ENCODE measurements at places on chromosomes 1 and 21.

GRCh38 chr1:236066054-236066453, 1.2 kb upstream of the NID1 start:
- DNase-seq = no peak

GRCh38 chr21:45308194-45309068, 20.7 kb upstream of the POFUT2 start:
- peak; percentile 95 for DNase-seq

DNA sequence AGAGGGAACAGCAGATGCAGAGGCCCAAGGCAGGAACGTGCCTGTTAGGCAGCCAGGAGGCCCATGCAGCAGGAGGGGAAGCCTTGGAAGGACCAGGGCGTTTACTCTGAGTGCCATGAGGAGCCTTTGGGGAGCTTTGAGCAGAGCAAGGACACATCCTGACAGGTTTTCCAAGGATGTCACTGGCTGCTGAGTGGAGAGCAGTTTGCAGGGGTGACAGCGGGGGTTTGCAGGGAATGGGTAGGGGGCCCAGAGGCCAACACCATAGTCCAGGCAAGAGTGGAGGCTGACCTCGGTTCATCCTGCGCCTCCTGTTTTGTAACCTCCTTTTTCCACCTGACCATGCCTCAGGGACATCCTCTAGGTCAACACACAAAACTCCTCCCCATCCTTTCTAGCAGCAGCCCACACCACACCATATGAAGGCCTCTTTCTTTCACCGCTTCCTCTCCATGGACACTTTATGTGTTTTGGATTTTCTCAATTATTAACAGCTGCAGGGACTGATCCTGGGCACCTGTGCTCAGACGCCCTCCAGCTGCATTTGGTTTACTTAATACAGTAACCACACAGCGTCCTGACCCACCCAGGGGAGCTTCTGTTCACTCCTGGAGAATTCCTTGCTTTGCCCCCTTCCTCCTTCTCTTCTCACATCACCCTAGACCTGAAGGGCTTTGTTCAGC, 528.5 kb downstream of the MATN1 start:
- DNase-seq = no peak

DNA sequence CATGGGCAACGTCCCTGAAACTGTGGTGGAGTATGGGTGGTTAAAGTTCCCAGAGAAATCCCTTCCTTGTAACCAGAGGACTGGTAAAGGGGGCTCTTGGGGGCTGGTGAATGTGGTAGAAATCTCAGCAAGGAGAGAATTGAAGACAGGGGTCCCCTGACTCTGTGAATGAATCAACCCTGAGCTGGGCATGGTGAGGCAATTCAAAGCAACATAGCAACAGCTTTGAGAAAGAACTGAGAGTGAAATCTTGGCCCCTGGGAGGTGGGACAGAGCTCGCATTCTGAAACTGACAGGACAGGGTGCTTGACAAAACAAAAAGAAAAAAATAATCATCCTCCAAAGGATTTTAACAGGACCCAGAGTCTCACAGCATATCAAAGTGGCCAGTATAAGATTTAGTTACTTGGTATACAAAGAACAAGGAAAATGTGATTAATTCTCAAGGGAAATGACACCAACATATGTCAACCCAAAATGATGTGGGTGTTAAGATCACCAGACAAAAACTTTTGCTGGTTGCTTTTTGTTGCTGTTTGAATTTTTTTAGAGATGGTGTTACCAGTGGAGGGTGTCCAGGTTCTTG, 11.7 kb upstream of the SUMO3 start:
- DNase-seq = no peak

DNA sequence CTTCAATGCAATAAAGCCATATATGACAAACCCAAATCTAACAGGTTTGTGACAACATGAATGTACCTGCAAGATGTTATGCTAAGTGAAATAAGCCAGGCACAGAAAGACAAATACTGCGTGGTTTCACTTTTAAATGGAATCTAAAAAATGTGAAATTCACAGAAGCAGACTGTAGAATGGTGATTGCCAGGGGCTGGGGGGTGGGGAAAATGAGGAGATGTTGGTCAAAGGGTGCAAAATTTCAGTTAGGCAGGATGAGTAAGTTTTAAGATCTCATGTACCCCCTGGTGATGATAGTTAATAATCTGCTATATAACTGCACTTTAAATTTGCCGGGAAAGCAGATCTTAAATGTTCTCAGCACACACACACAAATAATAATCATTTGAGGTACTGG, 160.5 kb downstream of the PTBP2 start:
- DNase-seq = no peak

- no peak for DNase-seq
Observed at GRCh38 chr21:31397515-31397926, 53.5 kb upstream of the TIAM1 start.

DNA sequence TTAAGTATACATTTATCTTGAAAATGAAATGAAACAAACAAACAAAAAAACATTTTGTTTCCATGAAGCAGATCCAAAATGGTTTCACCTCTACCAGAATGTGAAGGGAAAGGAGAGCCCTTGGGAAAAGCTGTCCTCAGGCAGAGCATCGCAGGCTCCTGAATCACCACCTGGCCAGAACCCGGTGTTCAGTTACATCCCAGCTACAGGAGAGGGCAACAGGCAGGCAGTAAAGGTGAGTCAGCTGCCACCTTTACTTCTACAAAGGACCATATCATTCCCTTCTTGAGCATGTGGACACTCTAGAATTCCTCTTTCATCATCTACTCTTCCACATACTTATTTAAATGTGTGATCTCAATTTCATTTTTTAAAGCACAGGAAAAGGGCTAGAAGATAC, 151.2 kb downstream of the PIGK start:
- no peak for DNase-seq

- DNase-seq = no peak
Observed at GRCh38 chr21:18443085-18443484, 39.5 kb upstream of the TMPRSS15 start.

DNA sequence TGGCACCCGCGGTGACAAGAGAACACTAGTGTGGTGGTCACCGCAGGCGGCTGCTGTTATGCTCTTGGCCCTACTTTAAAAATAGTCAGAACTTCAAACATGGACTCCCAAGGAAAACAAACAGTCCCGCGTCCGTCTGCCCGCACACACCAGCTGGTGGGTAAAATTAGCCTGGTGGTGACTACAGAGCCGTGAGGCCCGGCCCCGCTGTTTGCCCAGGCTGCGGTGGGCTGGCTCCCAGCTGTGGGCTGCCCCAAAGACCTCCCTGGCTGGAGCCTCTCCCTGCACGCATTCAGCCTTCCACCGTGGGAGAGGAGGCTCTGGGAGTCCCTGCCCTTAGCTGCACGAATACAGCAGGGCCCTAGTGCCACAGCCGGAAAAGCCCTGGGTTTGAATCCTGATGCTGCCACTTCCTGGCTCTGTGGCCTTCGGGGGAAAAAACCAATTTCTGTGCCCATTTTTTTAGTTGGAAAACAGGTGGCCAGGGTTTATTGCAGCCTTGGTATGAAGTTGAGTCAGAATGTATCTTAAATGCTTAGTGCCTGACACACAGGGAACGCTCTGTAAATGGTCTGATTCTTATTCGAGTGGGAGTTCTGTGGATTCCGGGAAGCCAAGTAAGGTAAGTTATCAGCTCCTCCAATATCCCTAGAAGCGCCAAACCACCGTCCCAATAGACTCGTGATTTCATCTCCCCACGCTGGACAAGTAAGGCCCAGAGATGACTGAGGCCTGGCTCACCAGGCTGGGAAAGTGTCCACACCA, 58.2 kb downstream of the ALPL start:
- DNase-seq = no peak

- peak; percentile 10 for DNase-seq
Observed at GRCh38 chr1:24567792-24568388, 12.0 kb downstream of the NCMAP start.

GRCh38 chr1:18998016-18998724, 41.7 kb upstream of the IFFO2 start:
- DNase-seq = no peak

DNA sequence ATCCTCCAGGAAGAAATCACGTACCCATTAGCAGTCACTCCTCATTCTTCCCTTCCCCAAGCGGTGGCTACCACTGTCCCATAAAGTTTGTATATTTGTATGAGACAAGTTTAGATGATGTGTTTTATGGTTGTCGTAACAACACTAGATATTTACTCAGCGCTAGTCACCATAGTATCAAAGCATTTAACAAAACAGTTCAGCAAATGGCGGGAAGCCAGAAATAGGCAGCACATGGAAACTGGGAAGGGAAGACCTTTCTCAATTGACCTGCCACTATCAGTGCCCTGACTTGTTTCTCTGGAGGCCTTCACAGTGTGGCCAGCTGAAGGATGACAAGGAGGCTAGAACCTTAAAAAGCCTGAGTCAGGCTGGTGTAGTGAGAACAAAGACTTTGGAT, 31.1 kb downstream of the CNST start:
- no peak for DNase-seq

DNA sequence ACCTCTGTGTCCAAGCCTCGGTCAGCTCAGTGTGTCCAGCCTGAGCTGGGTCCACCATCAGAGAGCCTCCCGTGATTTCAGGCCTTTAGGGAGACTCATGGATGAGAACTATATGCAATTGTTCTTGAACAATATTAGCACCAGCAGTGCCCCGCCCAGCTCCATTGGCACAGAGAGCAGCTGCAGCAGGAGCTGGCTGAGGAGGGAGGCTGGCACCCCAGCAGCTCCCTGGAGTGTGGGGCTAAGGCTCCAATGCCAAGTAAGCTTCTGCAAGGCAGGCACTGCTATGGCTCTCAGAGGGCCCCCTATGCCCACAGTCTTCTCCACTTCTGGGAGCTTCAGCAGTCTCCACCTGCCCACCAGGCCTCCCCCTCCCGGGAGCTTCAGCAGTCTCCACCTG, 593.3 kb downstream of the MATN1 start:
- no peak for DNase-seq

DNA sequence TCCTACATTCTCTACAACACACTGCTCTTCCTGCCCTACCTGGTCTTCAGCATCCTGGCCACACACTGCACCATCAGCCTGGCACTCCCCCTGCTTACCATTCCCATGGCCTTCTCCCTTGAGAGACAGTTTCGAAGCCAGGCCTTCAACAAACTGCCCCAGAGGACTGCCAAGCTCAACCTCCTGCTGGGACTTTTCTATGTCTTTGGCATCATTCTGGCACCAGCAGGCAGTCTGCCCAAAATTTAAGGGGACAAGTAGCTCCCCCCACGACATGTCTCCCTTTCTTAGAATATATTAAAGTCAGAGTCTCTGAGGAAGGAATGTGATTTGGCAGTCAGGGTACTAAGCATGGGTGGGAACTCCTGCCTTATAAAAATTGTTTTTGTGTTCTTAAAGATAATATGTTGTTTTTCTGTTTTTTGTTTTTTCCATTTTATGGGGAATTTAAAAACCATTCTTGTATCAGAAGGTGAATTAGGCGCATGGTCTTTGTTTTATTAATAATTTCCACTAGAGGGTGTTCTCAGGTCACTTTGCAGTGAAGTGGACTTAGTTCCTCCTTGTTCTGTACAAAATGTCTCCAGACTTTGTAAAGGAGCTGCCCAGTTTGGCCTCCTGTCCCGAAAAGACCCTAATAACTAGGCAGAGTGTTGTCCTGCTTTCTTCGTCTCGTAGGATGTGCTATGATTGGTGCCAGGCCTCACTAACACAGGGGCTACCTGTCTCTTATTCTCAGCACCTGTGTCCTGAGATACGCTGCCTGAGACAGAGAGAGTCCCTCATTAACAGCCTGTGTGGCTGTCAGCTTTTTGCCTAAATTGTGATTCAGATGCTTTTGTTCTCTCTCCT, 13.1 kb downstream of the UBIAD1 start:
- DNase-seq = no peak

DNA sequence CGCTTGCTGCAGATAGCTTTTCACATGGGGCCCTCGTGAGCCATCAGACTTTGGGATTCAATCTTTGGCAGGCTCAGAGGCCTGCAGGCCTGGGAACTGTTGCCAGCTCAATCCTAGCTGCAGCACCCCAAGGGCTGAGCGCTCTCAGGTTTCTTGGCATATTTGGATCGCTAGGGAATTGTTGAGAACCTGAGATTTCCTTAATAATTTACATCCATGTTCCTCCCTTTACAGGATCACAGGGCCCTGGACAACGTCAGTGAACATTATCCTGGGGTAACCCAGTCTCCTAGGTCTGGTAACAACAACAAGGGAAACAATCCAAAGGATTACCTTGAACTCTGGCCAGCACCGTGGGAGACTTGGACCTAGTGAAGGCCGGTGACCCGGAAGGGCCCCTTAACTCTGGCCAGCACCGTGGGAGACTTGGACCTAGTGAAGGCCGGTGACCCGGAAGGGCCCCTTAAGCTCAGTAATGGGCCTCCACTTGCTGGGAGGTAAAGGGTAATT, 49.3 kb upstream of the NEK2 start:
- no peak for DNase-seq

GRCh38 chr1:14323568-14324247, 274.8 kb upstream of the KAZN start:
- no peak for DNase-seq

- DNase-seq = no peak
Observed at GRCh38 chr1:60571811-60572210, 498.2 kb upstream of the C1orf87 start.

DNA sequence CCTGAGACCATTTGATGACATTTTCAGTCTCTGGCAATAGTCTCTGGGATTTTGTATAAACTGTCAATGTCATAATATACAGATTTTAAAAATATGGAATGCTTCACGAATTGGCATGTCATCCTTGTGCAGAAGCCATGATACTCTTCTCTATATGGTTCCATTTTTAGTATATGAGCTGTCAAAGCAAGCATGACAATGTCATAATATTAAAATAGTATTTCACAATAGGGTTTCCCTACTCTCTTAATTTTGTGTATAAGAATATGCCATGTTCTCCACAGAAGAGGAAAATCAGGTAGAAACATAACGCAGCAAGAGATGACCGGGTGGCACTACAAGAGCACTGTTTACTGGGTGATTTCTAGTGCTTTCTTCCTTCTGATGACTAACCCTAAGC, 8.3 kb upstream of the DIPK1A start:
- DNase-seq = no peak

DNA sequence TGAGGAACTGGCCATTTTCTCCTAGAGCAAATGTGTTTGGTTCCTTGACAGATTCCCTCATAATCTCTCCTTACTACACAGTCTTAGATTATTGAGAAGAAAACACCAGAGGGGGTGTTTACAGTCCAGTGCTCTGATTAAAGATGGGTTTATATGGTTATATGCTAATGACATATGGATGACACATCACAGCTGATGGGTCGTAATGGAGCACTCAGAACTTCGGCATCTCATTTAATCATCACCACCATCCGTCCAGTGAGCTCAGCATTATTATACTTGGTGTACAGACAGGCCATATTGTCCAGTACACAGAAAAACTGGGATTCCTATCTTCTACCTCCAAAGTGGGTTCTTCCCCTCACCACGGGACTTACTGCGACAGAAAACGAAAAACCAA, 22.3 kb upstream of the NR5A2 start:
- no peak for DNase-seq

DNA sequence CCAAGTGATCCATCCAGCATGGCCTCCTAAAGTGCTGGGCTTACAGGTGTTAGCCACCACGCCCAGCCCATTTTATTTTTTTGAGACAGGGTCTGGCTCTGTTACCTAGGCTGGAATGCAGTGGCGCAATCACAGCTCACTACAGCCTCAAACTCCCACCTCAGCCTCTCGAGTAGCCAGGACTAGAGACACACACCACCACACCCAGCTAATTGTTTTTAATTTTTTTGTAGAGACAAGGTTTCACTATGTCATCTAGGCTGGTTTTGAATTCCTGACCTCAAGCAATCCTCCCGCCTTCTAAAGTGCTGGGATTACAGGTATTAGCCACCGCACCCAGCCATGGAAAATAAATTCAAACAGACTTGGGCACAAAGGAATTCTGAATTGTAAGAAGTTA, 31.9 kb downstream of the PUM1 start:
- DNase-seq = no peak
